ENCODE measurements at places on chromosomes 3 and 15.

DNA sequence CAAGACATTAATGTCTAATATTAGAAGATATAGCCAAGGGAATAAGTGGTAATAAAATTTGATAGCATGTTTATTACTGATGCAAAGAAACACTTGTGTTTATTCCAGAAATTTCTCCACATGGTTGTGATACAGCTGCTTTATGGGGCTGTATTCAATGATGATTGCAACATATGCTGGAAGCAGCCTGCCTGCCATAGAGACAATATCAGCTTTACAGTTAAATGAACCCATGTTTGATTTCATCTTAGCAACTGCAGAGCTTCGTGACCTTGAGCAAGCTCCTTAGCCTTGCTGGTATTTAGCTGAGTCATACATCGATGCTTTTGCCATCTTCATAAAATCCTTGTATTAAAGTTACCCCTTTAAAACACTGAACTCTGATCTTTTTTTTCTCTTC lies 168.1 kb upstream of the STAC start:
- no peak for DNase-seq

DNA sequence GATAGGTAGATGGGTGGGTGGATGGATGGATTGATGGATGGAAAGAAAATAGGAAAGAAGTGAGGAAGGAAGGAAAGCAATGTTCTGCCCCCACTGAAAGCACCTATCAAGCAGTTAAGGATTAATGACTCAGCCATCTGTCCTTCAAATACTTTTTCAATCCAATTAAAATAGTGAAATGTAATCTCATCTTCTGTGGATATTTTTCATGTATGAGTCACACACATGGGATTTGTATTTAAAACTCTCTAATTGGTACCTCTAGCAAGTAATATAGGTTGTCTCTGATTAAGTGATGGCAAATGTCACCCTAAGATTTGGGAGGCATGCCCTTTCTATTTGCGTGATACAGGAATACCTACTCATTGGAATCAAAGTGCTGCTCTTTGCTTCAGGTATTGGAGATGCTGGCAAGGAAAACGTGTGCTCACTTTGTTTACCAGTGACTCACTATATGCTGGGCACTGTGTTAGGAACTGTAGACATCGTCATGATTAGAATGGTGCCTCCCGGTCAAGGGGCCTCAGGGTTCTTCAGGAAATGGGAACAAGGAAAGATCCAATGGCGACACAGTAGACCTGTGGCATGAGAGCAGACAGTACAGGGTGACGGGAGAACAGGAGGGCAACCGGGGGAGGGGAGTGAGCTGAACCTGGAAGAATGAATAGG lies 230.1 kb downstream of the CLSTN2 start:
- DNase-seq: no peak

- DNase-seq: no peak
These were observed 220.3 kb downstream of the LRRN1 start for GRCh38 chr3:4019501-4019900.

GRCh38 chr3:189260556-189261493 lies 89.1 kb downstream of the TPRG1 start:
- DNase-seq: no peak

DNA sequence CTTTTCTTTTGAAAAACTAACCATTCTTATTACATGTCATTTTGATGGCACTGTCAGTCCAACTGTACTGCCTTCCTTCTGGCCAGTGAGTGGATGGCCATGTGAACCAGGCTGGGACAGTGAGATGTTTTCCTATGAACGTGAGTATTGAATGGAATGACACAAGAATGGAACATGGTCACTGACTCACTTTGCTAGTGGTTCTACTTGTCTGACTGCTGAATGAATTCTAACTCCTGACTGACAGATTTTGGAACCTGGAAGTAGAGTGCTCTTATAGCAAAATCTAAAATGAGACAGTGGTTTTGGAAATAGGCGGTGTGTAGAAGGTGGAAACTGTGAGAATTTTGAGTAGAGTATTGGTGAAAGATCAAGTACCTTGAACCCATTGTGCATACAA lies 606.9 kb upstream of the KCNMB2 start:
- no peak for DNase-seq

DNA sequence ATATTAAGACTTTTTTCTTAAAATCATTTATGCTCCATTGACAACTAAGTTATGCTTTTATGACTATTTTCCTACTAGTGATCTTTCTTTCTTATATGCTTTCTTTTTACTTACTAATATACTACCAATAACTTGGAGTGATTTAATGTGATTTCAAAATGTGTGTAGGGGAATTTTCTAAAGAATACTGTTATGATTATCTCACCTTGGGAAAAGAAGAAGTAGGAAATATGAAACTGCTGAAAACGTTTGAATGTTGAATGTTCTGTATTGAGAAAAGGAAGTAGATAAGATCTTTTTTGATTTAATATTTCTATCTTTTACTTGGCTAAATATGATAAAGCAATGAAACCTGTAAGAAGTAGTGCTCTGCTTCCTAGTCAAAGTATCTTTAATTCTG lies 7.8 kb upstream of the CD200R1 start:
- no peak for DNase-seq

All from SW 1271 (cell line).